ENCODE measurements at places on chromosomes 4 and X.

DNA sequence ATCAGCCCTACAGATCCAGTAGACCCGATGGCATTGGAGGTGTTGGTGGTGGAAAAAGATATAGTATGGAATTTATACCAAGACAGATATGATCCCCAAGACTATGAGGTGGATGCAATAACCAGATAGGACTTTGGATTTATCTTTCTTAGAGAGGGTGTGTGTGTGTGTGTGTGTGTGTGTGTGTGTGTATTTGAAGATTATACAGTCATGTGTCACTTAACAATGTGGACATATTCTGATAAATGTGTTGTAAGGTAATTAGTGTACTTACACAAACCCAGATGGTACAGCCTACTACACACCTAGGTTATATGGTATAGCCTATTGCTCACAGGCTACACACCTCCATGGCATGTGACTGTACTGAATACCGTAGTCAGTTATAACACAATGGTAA is 24.4 kb upstream of the TAB3 start:
- no peak for DNase-seq

GRCh38 chr4:23937173-23937572 is 47.3 kb upstream of the PPARGC1A start:
- DNase-seq: no peak

- no peak for DNase-seq
Measured at GRCh38 chr4:38266616-38267015, 306.4 kb downstream of the PTTG2 start.

DNA sequence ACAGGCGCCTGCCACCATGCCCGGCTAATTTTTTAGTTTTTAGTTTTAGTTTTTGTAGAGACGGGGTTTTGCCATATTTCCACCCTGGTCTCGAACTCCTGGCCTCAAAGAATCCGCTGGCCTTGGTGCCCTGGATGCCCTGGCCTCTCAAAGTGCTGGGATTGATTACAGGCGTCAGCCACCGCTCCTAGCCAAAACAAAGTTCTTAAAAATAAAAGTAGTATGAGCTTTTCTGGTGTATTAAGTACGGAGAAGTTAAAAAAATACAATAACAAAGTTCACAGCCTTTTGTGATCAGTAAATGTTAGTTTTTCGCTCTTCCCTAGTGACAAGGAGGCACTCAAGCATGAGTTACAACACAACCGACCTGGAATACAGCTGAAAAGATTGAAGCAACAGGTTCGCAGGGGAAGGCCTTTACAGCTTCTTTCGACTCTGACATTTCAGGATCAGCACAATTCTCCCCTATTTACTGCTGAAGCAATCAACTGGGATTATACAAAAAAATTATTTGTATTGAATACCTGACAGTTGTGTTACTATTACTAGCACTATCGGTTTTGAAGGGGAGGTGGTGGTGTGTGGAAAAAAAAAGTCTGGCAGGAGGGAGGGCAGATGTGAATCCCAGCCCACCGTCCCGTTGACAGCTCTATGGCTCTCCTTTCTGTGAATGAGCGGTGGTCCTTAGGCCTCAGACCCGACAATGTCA is 893 bp upstream of the METAP1 start:
- no peak for DNase-seq

All from stimulated activated CD4-positive, alpha-beta T cell treated with anti-CD3 and anti-CD28 coated beads, Interleukin-2, amount 100 ng/mL, for 24 hours (primary cell).